ENCODE measurements at places on chromosomes 5 and 9. TPM values are rescaled to one million over a fixed set of nuclear protein-coding genes. Genes with fewer than 3 reads are reported as not detected.

CBY3 gene
- total RNA-seq, result not detected

MCC gene
- 18.6 TPM for total RNA-seq

PCDHB13 gene
- 3.2 TPM for total RNA-seq

DNA sequence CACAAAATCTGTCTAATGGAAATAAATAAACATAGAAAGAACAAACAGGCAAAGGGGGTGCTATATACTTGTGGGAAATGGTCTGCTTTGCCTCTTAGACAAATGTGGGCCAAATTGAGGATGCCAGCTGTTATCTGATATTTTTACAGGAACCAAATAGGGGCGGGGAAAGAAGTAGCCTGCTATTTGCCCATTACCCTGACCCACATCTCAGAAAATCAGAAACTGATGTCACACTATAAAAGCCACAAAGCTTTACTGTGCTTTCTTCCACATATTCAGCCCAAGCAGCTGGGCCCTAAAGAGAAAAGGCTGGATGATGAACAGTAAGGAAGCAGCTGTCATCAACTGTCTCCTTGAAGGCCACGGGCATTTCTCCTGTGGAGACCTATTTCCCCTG is 97.3 kb downstream of the ELAVL2 start:
- H3K27me3 ChIP-seq, result no peaks in the 10 kb centered on the region
- no peak overlapping the region for H3K27ac ChIP-seq
- no peak for DNase-seq

DNA sequence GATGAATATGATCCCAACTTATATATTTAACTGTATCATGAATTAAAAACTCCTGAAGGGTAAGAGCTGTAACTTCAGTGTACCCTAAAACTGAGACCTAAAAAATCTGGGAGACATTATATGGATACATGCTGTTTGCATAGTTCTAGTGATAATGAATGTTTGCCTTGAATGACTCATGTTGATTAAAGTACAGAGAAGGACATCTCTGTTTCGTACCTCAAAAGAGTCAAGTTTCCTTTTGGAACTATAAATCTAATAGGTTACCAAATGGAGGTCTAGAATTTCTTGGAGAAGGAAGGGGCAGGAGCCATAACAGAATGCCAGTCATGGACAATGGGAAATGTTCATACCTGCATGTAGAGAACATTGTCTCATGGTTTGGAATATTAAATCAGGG is 168.1 kb downstream of the SNCAIP start:
- no peaks in the 10 kb centered on the region for H3K36me3 ChIP-seq
- H3K4me3 ChIP-seq, result no peak overlapping the region
- DNase-seq, result no peak
- H3K27me3 ChIP-seq, result no peaks in the 10 kb centered on the region
- no peaks in the 10 kb centered on the region for H3K4me1 ChIP-seq
- H3K27ac ChIP-seq, result no peak overlapping the region
